ENCODE measurements at places on chromosomes 6 and 20.
A peak's percentile ranks its signal among the peaks of the same experiment; 100 is the strongest.

GRCh38 chr6:159916237-159916636, 25.4 kb downstream of the MAS1 start:
- DNase-seq, result no peak

- DNase-seq, result no peak
Measured at GRCh38 chr6:45851034-45851400, 164.6 kb downstream of the CLIC5 start.

DNA sequence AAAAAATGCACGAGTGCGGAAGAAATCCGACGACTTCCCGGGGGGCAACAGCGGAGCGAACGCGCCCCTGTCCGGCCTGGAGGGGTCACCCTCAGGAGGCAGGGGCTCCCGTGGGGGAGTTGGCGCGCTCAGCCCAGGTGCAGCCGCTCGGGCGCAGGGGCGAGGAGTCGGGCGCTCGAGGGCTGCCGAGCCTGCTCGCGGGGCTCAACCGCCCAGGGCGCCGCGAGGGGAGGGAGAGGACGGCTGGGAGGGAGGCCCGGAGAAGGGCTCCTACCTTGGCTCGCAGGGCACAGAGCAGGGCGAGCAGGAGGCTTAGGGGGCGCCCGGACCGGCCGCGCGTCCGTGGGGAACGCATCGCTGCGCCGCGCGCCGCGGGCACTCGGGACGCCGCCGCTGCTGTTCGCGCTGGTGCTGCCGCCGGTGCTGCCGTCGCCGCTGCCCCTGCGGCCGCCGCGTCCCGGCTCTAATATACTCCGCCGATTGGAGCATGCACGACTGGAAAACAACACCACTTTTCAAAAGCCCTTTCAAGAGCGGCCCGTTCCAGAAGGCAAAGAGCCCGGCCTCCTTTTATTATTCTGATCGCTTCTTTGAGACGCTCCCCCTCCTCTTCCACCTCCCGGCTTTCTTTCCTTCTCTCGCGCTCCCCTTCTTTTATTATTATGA, 490 bp downstream of the JAG1 start:
- no peak for DNase-seq

- peak; percentile 11 for DNase-seq
Measured at GRCh38 chr20:48718786-48719578, 108.8 kb downstream of the PREX1 start.

DNA sequence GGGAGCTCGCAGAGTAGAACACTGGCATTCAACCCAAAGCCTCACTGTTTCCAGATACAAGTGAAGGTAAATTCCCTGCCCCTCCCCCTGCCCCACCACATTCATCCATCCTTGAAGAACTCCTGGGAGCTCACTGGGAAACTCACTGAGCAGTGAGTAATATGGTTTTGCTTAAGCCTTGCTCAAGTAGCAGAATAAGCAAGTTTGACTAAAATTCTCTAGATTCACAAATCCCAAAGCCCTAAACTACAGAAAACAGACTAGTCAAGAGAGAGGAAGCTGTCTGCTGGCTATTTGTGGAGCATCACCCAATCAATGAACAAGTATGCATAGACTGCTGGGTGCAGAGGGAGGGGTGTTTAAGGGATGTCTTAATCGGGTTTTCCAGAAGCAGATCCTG, 82.1 kb downstream of the UNC5CL start:
- DNase-seq, result no peak
